Naive thymus-derived CD8-positive, alpha-beta T cell (primary cell): ENCODE measurements at places on chromosomes 5 and 9. TPM values are rescaled to one million over a fixed set of nuclear protein-coding genes. Genes with fewer than 3 reads are reported as not detected.

AHRR gene
- total RNA-seq, result 5.8 TPM

ELAVL2 gene
- not detected for total RNA-seq

TLX3 gene
- not detected for total RNA-seq

GPR151 gene
- total RNA-seq, result not detected

DNA sequence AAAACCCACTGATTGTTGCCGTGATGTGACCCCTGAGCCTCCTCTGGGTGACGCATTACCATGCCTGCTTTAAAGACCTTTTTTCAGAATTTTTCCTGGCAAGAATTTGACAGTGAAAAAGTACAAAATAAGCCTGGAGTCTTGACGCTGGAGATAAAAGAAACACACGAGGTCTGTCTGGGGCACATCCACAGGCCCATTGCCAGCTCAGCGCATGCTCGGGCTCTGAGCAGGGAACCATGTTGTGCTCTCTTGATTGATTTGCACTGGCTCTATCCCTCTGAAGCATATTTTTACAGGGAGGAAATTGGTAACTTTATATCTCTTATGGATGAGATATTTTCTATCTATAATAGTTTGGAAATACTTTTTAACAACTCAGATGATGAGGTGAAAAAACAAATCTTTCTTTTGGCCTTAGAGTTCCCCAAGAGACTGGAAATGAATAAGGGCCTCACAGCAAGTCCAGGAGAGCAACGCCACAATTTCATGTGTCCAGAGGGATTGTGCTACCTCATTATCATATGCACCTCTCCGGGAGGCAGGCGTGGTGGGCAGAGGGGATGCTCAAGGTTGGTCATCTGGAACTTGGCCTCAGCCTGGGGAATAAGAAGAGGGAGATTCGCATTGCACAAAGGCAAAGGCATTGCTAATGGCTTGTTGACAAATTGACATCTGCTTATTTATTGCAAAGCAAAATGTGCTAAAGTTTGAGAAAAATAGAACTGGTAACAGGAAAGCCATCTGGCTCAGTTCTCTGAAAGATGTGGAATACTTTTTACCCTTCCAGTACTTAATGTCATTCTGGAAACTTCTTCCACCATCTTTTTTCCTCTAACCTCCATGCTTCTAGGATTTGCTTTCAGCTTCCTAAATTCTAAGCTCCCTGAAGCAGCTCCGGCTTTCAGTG, 183.8 kb downstream of the PJA2 start:
- H3K36me3 ChIP-seq, result peaks cover 2% of the 10 kb centered on the region
- no peak overlapping the region for H3K27ac ChIP-seq
- DNase-seq, result no peak
- no peak overlapping the region for H3K4me3 ChIP-seq
- no peaks in the 10 kb centered on the region for H3K4me1 ChIP-seq
- peaks cover 2% of the 10 kb centered on the region for H3K27me3 ChIP-seq

GRCh38 chr5:1466631-1467265, 21.5 kb upstream of the SLC6A3 start:
- no peak overlapping the region for H3K4me3 ChIP-seq
- no peaks in the 10 kb centered on the region for H3K4me1 ChIP-seq
- no peak overlapping the region for H3K27ac ChIP-seq
- H3K27me3 ChIP-seq, result no peaks in the 10 kb centered on the region

GRCh38 chr9:68746525-68746924, 41.5 kb downstream of the PIP5K1B start:
- H3K4me1 ChIP-seq, result peaks cover 8% of the 10 kb centered on the region
- H3K27me3 ChIP-seq, result no peaks in the 10 kb centered on the region
- H3K27ac ChIP-seq, result no peak overlapping the region
- DNase-seq, result no peak

DNA sequence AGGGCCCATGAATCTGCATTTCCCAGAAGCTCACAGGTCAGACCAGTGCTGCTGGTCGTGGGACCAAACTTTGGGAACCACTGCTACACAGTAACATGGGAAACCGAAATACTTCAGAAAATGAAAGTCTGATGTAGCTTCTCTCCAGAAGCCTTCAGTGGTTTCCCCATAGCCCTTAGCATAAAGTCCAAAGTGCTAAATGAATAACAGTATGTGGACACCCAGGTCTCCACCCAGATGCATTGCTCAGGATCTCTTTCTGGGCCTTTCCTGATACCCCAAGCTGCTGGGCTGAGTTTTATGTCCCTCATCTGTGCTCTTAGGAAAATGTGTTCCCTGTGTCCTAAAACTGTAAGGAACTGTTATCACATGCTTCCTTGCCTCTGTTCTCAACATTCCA, 100.4 kb downstream of the NFIB start:
- no peaks in the 10 kb centered on the region for H3K36me3 ChIP-seq
- H3K4me3 ChIP-seq, result no peak overlapping the region
- no peaks in the 10 kb centered on the region for H3K4me1 ChIP-seq
- H3K27me3 ChIP-seq, result peaks cover 12% of the 10 kb centered on the region

DNA sequence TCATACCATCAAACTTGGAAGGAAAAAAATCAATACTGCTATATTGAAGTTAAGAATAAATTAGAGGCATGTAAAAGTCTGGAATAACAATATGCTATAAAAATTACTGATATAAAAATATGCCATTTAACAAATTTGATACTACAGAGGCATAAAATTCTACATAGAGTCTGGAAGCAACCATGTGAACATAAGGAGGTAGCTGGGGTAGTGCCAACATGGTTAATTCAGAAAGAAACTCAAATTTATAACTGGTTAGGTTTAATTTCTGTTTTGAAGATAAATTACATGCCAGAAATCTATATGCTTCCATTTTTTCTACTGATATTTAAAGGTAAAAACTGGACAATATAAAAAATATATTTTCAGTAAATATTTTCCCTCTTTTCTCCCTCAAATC, 103.1 kb upstream of the NR4A3 start:
- H3K4me3 ChIP-seq, result no peak overlapping the region
- H3K27me3 ChIP-seq, result no peaks in the 10 kb centered on the region
- H3K4me1 ChIP-seq, result peaks cover 34% of the 10 kb centered on the region
- DNase-seq, result no peak

GRCh38 chr9:136328622-136329041, 1.3 kb downstream of the GPSM1 start:
- H3K27me3 ChIP-seq, result no peaks in the 10 kb centered on the region
- H3K36me3 ChIP-seq, result no peaks in the 10 kb centered on the region
- DNase-seq, result no peak
- peaks cover 5% of the 10 kb centered on the region for H3K4me1 ChIP-seq
- H3K4me3 ChIP-seq, result peak overlapping the region; percentile 48

- H3K36me3 ChIP-seq, result no peaks in the 10 kb centered on the region
- no peak overlapping the region for H3K27ac ChIP-seq
These were observed 3.0 kb upstream of the MCIDAS start for GRCh38 chr5:55230086-55230629.

DNA sequence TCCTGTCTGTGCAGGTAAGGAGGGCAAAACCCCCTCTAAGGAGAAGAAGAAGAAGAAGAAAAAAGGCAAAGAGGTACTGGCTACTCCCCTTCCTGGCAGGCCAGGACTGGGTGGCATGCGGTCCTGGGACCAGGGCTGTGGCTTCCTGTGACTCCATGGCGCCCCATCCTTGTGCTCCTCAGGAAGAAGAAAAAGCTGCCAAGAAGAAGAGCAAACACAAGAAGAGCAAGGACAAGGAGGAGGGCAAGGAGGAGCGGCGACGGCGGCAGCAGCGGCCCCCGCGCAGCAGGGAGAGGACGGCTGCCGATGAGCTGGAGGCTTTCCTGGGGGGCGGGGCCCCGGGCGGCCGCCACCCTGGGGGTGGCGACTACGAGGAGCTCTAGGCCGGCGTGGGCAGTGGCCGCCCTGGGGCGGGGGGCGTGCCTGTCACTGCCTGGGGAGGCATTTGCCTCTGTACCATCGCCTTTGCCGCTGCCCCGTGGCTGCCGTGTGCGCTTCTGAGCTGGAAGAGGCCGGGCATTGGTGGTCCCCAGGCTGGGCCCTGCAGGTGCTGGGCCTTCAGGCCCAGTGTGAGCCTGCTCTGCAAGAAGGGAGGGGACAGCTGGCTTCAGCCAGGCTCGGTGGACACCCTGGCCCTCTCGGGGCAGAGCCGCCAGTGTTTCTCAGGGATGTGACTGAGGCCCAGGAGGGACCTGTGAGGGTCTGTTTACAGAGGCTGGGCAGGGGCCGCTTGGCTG, 2.0 kb upstream of the AJM1 start:
- peaks cover 2% of the 10 kb centered on the region for H3K27me3 ChIP-seq
- H3K4me3 ChIP-seq, result no peak overlapping the region
- DNase-seq, result no peak
- H3K36me3 ChIP-seq, result no peaks in the 10 kb centered on the region
- no peak overlapping the region for H3K27ac ChIP-seq

DNA sequence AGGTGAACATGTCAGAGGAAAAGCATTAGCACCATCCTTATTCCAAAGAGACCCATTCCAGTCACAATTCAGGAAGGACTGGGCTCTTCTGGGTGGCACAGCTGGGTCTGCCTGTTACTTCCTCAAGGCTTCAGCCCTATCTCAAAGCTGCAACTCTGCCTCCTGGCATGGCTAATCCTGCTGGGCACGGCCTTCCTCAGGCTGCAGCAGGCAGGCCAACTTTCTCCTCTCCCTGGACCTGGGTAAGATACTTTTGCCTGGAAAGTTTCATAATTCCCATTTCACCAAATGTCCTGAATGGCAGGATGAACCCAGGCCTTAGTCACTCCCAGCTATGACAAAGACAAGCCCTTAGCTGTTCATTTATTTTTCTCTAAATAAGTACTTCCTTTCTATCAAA, 50.1 kb downstream of the MACROH2A1 start:
- H3K4me3 ChIP-seq, result no peak overlapping the region
- no peaks in the 10 kb centered on the region for H3K27me3 ChIP-seq
- no peak for DNase-seq
- H3K27ac ChIP-seq, result no peak overlapping the region
- peaks cover 9% of the 10 kb centered on the region for H3K36me3 ChIP-seq

DNA sequence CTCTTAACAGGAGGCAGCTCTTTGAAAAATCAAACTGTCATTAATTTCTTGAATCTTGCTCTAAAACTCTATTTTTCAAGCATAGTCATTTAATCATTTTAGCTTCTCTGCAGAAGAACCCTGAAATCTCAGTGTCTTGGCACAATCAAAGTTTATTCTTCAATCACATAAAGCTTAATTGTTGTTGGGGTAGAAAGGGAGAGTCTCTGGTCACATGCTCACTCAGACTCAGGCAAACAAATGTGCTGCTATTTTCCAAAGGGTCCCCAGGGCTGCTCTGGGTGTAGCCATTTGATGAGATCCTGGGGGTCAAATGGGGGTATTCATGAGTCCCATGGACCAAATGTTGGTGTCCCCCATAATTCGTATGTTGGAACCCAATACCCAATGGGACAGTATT, 114.8 kb downstream of the MSX2 start:
- H3K4me3 ChIP-seq, result no peak overlapping the region
- H3K27ac ChIP-seq, result no peak overlapping the region
- H3K36me3 ChIP-seq, result no peaks in the 10 kb centered on the region
- peaks cover 2% of the 10 kb centered on the region for H3K4me1 ChIP-seq

- H3K36me3 ChIP-seq, result no peaks in the 10 kb centered on the region
- no peaks in the 10 kb centered on the region for H3K27me3 ChIP-seq
- no peak overlapping the region for H3K4me3 ChIP-seq
- DNase-seq, result no peak
- H3K27ac ChIP-seq, result no peak overlapping the region
These were observed 609.1 kb upstream of the GRAMD2B start for GRCh38 chr5:125814119-125814518.

DNA sequence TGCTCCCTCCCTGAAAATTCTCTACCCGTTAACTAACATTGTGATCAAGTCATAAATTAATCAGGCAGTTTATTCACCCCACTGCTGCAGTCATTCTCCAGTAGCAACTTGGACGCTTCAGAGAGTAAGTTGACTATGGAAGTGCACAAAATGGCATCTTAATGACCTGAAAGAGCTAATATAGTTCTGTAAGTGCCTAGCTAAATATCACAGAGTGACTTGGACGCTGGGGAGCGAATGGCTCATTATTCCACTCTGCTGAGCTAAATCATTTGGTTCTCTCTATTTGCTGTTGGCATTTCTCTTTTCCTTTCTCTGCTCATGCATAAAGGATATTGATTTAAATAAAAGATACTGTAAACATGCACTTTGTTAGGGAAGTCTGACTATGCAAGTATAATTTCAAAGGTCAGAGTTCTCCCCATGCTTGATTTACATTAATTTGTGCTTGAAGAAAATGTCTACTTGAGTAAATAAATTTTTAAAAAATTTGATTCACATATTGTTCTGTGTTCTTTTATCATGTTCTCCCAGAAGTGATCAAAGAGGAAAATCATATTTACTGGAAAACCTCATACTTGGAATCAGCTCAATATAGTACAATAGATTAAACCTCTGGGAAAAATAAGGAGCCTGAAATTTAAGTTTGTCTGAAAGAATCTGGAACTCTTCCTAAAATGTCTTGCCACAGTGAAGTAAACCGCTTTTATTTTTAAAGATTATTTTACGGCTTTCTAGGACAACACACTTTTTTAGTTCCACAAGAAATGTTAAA, 169.5 kb upstream of the HAPLN1 start:
- H3K27me3 ChIP-seq, result no peaks in the 10 kb centered on the region
- H3K4me3 ChIP-seq, result no peak overlapping the region
- DNase-seq, result no peak
- no peaks in the 10 kb centered on the region for H3K4me1 ChIP-seq

- no peaks in the 10 kb centered on the region for H3K4me1 ChIP-seq
- H3K27ac ChIP-seq, result no peak overlapping the region
- H3K4me3 ChIP-seq, result no peak overlapping the region
- H3K36me3 ChIP-seq, result no peaks in the 10 kb centered on the region
- no peak for DNase-seq
These were observed 267.8 kb upstream of the CLINT1 start for GRCh38 chr5:158126442-158127405.

DNA sequence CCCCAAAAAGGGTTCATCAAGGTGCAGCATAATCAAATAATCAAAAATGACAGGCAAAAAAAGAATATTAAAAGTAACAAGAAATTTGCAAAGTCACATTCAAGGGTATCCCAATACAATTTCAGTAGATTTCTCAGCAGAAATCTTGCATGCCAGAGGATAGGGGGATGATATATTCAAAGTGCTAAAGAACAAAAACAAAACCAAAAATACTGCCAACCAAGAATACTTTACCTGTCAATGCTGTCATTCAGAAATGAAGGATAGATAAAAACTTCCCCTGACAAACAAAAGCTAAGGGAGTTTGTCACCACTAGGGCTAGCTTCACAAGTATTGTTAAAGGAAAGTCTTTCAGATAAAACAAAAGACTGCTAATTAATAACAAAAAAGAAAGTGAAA, 68.7 kb upstream of the EDIL3 start:
- DNase-seq, result no peak
- H3K4me3 ChIP-seq, result no peak overlapping the region
- no peaks in the 10 kb centered on the region for H3K27me3 ChIP-seq
- no peak overlapping the region for H3K27ac ChIP-seq
- H3K4me1 ChIP-seq, result no peaks in the 10 kb centered on the region
- no peaks in the 10 kb centered on the region for H3K36me3 ChIP-seq

GRCh38 chr9:115882911-115883310, 270.7 kb upstream of the PAPPA start:
- no peak overlapping the region for H3K27ac ChIP-seq
- no peaks in the 10 kb centered on the region for H3K36me3 ChIP-seq
- peaks cover 7% of the 10 kb centered on the region for H3K27me3 ChIP-seq

DNA sequence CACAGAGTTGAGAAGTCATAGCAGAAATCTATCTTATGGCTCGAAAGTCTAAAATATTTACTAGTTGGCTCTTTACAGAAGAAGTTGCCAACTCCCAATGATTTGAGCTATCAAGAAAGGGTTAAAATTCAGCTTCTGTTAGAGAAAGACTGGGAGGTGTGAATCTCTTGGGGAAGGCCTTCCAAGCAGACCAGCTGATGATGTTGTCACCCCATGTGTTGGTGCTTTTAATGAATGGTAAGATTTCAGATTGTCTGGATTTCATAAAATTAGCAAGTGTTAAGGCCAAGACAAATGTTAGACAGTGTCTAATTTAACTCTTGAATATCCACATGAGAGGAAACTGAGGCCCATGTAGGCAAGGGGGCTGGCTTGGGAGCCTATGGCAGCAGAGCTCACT, 63.9 kb downstream of the PPARGC1B start:
- H3K4me3 ChIP-seq, result no peak overlapping the region
- peaks cover 10% of the 10 kb centered on the region for H3K4me1 ChIP-seq
- no peaks in the 10 kb centered on the region for H3K36me3 ChIP-seq
- H3K27ac ChIP-seq, result no peak overlapping the region
